ENCODE measurements at places on chromosomes 3 and 15. TPM values are rescaled to one million over a fixed set of nuclear protein-coding genes. Genes with fewer than 3 reads are reported as not detected.

Gene HYAL3
- 3.9 TPM for total RNA-seq

Gene LRRC2
- under 0.01 TPM for total RNA-seq

Gene STAB1
- total RNA-seq: 0.50 TPM

Gene ABHD14A
- 19.8 TPM for total RNA-seq

Gene XCR1
- total RNA-seq: not detected

Gene ZNF660
- total RNA-seq: 1.5 TPM

Gene A4GNT
- total RNA-seq: not detected

Gene IL20RB
- 3.0 TPM for total RNA-seq

Gene NEK10
- total RNA-seq: 0.34 TPM

Gene CAPN3
- 0.50 TPM for total RNA-seq

Gene CPN2
- total RNA-seq: not detected

Gene KLHDC8B
- 13.4 TPM for total RNA-seq

Gene PAQR5
- 1.2 TPM for total RNA-seq

Gene LMOD3
- total RNA-seq: not detected

Gene SLC9C1
- total RNA-seq: not detected

Gene RAB6B
- 0.34 TPM for total RNA-seq

Gene OR5K2
- not detected for total RNA-seq

Gene STIMATE
- total RNA-seq: 13.8 TPM

Gene SHF
- total RNA-seq: 1.3 TPM

Gene RLBP1
- not detected for total RNA-seq

Gene PLCB2
- 2.2 TPM for total RNA-seq

Gene PPP1R14D
- not detected for total RNA-seq

Gene MELTF
- total RNA-seq: 5.2 TPM
